ENCODE measurements at places on chromosomes 6 and 20.

- no peak for DNase-seq
Observed at GRCh38 chr6:166173281-166173951, 5.8 kb upstream of the TBXT start.

DNA sequence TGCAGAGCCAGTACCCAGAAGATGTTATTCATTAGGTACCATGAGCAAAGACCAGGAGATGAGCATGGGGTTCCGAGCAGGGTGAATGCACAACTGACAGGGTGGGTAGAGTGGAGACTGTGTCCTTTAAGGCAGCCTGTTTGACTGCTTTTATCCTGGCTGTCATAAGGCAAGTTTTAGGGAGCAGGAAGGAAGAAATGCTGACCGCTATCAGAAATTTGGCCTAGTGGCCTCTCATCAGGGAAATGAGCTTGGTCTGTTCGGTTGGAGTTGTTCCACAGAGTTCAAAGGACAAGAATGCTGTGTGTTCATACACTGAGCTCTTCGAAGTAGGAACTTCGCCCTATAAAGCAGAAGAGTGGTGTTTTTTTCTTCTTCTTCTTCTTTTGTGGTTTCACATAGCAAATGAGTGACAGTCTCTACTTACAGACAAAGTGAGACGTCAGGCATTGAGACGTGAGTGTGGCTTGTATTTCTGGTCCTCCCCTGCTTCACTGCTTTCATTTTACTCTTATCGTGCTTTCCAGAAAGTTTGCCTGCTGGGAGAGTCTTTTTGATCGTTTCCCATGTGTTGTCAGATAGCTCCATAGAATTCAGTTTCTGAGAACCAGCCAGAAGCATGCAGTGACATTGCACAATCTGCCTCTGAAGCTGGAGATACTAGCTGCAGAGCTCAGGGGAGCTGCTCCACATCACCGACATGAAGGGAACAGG is at the start of gene CASS4:
CASS4 (plus strand) TSS at position 502 of the 714 bp plus-strand sequence; CDS start at position 701, 199 bp downstream.
- no peak for DNase-seq

DNA sequence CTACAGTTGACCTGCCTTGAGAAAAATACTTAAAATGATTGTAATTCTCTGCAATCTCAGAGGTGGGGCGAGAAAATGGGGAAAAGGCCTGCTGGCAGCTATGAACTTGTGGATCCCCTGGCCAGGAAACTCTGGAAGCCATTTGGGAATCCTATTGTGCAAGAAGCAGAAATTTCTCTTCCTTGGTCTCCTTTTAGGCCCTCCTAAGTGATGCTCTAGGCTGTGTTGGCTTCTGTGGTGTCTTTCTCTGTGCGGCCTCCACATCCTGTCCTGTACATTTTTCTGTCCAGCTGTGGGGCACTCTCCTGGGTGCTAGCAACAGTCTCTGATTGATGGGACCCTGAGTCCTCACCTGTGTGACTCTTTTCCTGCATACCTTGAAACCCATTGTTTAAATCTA is 290.9 kb downstream of the FARS2 start:
- DNase-seq, result no peak

DNA sequence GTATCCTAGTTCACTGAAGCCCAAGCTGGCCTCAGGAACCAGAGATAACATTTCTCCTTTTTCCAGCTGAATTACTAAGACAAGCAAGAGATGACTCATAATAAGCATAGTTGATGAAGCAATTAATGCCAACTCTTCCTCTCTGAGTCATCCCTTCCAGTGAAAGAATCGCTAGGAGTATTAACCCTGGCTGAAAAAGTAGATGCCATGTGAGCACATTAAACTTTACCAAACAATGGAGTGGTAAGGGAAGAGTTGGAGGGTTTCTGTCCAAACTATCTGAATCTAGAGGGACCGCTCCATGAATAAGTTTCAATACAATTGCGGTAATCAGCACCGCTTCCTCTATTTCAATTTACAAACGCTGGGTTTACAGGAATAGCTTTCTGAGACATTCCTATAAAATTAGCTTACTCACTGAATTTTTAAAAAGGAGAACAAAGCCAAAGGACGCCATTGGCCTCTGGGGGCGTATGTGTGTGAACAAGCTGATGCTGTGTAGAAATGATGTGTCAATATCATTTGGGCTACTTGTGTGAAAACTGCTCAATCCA is 48.3 kb downstream of the ATXN1 start:
- peak; percentile 88 for DNase-seq

GRCh38 chr6:131040866-131041265 is 22.2 kb downstream of the EPB41L2 start:
- no peak for DNase-seq

- no peak for DNase-seq
Observed at GRCh38 chr20:38050686-38051085, 17.1 kb downstream of the RPRD1B start.

GRCh38 chr6:109978174-109979032 is at the start of gene GPR6:
GPR6 (plus strand) TSS chr6:109978311; CDS start chr6:109979113, 802 bp downstream.
- DNase-seq, result no peak

- no peak for DNase-seq
Observed at GRCh38 chr20:40812415-40812925, 123.4 kb upstream of the MAFB start.

GRCh38 chr20:46367967-46368901 is 38.2 kb downstream of the ELMO2 start:
- DNase-seq, result no peak

GRCh38 chr20:47610247-47610944 is 108.7 kb downstream of the NCOA3 start:
- DNase-seq, result peak; percentile 26

DNA sequence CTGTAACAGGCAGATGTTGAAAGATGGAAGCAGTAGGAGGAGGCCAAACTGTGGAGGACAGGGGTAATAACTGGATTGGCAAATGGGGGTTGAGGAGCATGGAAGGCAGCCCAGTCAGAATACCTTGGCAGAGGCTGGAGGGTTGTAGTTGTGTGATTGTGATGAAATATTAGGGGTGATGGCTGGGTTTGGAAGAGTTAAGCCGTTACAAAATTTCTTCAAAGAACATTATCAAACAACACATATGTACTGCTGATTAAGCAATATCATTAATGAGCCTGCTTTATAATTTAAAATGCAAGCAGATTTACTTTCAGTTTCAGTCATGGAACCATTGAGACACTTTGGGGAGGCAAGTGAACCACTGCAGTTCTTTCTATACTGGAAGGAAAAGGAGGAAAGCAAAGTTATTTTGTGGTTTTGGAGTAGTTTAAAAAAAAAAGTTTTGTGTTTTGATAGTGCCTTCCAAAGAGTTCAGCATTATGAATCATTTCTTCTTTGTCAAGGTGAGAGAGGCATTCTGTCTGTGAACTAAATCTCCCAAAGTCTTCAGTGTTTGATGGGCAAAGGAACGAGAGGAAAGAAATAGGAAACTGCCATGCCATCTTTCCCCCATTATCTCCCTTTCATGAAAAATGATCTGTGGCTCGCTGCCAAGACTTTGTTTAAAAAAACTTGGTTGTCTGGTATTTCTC is 20.7 kb downstream of the FOXO3 start:
- DNase-seq, result no peak

GRCh38 chr6:43287717-43288679 is 10.1 kb upstream of the SLC22A7 start:
- no peak for DNase-seq

DNA sequence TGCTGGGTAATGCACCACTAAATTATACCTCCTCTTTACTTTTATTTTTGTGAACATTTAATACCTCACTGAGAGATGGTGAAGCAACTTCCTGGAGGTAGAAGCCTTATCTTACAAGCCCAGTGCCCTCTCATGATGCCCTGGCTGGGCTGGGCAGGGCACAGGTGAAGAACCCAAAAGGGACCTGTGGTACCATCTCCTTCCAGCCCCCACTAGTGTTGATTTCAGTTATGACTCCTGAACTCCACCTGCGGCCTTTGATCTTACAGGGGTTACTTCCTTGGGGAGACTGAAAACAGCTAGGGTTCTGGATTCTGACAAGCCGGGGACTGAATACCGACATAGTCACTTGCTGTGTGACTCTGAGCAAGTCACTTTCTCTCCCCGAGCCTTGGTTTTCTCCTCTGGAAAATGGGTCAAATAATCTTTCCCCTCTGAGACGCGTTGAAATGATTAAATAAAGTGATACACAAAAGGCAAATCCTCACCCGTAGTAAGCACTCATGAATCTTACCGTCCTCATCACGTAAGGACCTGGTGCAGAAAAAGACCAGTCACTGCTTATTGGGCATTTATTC is 1.2 kb downstream of the SLC13A3 start:
- no peak for DNase-seq

- DNase-seq, result no peak
Observed at GRCh38 chr20:312866-313265, 12.5 kb upstream of the SOX12 start.

- no peak for DNase-seq
Observed at GRCh38 chr6:80094017-80094416, 12.5 kb upstream of the BCKDHB start.

- DNase-seq, result no peak
Observed at GRCh38 chr6:157462956-157463742, 82.2 kb downstream of the ZDHHC14 start.

DNA sequence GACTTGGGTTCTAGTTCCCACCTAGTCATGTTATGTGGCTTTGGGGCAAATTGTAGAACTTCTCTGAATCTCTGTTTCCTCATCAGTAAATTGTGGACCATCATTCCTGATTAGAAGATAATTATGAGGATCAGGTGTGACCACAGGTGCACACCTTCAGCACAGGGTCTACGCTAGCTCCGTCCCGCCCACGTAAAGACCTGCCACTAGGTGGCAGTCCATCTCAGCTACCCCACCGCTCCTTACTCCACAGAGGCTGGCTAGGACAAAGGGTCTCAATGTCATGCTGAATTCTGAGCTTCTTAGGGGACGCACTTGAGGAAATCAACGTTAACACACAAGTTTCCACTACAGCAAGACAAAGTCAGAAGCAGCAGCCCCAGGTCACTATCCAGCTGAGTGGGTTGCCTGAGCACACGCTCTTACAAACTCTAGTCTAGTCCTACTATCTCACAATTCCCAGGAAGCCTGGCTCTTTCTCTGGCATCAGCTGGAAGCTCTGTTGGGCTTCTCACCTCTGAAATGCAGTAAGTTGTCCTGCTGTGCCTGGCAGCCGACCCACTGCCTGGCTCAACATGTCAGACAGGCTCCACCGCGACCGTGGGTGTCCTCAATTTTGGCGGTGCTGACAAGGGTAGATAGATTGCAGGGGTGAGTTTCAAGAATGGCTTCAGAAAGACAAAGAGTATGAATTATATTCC is 2.0 kb upstream of the PLCG1 start:
- peak; percentile 17 for DNase-seq

DNA sequence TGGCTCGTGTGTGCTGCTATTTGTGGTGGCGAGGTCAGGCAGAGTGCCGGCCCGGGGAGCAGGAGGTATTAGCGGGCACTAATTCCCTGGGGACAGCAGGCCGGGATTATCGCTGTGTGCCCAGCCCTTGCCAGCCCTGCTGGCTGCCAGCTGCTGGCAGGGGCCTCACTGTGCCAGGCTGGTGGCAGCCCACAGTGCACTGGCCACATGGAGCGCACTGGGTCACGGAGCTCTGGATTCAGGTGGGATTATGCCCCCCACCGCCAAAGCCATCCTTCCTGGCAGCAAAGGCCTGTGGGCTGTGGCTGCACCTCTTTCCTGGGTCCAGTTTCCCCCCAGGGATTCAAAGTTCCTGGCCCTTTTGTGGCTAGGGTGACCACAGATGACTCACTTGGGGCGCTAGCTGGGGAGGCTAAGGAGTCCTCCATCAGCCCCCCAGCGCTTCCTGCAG is 59.7 kb downstream of the YTHDF1 start:
- no peak for DNase-seq

DNA sequence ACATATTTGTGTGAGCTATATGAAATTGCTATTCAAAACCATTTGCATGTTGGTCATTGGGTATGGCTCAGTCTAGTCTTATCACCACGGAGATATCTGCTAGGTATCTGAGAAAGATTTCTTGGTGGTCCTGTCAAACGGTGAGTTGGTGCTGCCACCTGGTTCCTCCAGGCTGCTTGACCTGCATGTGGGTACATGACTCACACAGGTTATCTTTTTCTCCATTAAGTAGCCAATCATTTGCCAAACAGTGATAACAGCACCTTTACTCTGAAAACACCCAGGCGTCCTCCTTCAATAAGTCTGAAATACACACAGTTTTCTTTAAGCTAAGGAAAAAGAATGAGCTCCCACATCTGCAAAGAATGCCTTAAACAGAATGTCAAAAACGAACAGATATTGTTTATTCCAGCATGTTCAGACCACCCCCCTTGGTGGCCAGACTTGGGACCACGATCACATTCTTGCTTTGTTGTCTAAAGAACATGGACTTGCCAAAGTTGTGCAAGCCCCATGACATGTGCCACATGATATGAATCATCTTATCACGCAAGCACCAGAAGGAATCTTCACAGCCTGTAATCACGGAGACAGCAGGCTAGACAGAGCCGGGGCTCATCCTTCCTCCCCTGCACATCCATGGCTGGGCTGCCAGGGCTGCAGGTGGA is 200.7 kb upstream of the THBS2 start:
- no peak for DNase-seq

- no peak for DNase-seq
Observed at GRCh38 chr6:151869345-151869744, 61.9 kb downstream of the ESR1 start.

GRCh38 chr6:90177544-90178383 is 118.9 kb downstream of the BACH2 start:
- no peak for DNase-seq

GRCh38 chr6:43703512-43704429 is 16.2 kb upstream of the MRPS18A start:
- DNase-seq, result no peak

GRCh38 chr20:19688031-19688806 is 69.8 kb upstream of the RIN2 start:
- peak; percentile 93 for DNase-seq

GRCh38 chr6:162728706-162729105 is 932 bp downstream of the PACRG start:
- DNase-seq, result no peak

DNA sequence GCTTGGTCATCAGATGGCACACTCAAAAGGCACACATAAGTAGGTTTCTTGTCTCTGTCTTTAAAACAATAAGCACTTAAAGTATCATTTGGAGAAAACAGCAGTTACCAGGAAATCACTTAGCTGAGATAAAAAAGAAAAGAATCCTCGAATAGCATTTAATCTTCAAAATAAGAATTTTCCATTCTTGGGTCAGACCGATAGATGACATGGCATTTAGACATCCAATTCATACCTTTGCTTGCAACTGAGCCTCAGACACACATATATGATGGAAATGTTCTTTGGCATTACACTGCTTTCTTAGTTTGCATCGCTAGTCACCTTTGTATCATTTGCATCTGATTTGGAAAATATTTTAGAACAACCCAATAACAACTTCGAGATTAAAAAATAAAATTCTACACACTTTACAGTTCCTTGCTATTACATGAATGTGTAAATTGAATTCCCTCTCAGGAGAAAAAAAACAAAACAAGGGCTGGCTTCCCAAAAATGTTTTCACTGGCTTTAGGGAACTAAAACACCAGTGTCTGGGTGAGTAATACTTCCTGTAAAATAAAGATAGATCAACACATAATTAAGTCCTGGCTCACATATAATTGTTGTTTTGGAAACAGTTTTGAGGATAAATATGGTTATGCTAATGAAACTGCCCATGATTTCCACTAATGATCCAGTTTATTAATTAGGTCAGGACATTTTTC is 1.3 kb upstream of the RNF217 start:
- DNase-seq, result peak; percentile 11

All from HS-27A (cell line).